ENCODE measurements at places on chromosomes 1 and 21.

- no peak for DNase-seq
Measured at GRCh38 chr1:64645735-64646134, 99.1 kb upstream of the RAVER2 start.

- DNase-seq: no peak
Measured at GRCh38 chr1:96515925-96516324, 205.7 kb upstream of the PTBP2 start.

GRCh38 chr1:221527886-221528624 is 213.8 kb downstream of the DUSP10 start:
- no peak for DNase-seq

- no peak for DNase-seq
Measured at GRCh38 chr1:57422271-57423134, 1.4 kb downstream of the DAB1 start.

DNA sequence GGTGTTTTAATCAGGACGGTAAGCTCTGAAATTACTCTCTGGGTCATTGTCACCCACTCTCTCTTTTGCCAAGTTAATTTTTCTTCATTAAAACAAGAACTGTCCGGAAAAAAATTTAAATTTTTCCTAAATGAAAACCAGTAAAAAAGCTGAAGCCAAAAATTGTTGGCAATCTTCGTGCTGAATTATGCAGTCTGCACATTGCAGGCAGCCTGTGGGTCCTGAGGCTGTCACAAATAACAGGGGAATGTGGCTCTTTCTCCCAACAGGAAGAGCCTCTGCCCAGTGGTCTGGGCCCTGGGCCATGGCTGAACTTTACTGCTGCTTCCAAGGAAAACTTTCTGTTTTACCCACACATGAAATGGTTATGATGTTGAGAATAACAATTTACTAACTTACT is 153.9 kb upstream of the SPAG17 start:
- DNase-seq: no peak

GRCh38 chr1:149915429-149916192 is 2.0 kb downstream of the SV2A start:
- DNase-seq: no peak

Measured in left renal pelvis (tissue), 4 donors.